ENCODE measurements at places on chromosomes 5 and 9.

- no peak for DNase-seq
These were observed 267.1 kb downstream of the SPATA31D1 start for GRCh38 chr9:82255481-82256176.

DNA sequence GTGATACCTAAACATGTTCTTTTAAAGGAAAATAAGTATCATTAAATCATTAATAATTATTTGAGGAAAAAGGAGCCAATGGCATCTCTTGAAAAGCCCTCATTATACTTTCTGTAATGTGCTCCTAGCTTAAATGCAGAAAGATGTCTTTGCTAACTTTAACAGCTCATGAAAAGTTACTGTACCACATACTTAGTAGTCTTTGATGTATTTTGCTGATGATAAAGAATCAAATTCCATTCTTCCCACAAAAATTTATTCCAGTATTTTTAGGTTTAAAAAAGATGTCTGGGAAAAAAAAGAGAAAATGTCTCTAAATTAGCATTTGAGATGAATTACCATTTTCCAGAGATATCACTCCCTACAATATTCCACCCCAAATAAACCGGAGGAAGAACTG is 112.5 kb downstream of the PPP2R2B start:
- no peak for DNase-seq

GRCh38 chr9:111036429-111036789 is 1.9 kb downstream of the LPAR1 start:
- no peak for DNase-seq

DNA sequence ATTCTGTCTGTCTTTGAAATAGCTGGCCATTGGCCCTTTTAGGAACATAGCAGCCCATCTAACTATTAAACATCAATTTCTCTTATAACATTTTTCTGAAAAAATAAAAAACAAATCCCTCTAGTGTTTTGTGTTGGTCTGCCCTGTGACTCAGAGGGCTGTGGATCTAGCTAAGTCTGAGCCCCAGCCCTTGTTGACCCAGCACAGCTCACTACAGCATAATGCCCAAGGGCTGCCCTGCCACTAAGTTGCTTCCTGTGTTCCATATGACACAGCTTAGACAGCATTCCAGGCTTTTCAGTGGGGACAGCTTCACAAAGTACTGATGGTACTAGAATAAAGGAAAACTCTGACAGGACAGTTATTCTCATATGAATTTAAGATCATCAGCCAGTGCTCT is 136.0 kb downstream of the SCAMP1 start:
- DNase-seq, result no peak

GRCh38 chr5:89755024-89755423 is 654.5 kb downstream of the CETN3 start:
- no peak for DNase-seq
